ENCODE measurements at places on chromosomes 7 and 10.

GRCh38 chr10:102059987-102060386, 4.0 kb upstream of the ARMH3 start:
- DNase-seq = no peak

DNA sequence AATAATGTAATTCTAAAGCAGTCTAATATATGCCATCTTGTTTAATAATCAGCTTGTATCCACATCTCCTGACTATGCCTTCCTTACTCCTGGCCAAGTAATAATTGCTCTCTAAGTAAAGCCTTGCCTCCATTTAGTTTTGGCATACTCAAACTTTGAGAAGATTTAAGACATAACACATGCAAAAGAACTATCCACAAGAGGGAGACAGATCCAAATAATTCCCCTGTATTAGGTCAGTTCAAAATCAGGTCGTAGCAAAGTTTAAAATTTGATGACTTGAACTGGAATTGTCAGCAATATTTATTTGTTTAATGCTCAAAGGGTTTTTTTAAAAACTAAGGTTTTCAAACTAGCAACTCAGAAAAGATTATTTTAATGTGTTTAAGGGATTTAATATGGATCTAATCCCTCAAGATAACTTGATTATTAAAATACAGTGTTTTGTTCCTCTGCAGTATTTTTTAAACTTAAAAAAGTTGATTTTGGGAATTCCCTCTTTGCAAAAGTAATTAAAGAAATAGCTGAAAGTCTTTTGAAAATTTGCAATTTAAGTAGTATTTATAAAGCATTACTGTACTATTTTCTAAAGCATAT, 95.3 kb downstream of the HDAC9 start:
- peak; percentile 11 for DNase-seq

DNA sequence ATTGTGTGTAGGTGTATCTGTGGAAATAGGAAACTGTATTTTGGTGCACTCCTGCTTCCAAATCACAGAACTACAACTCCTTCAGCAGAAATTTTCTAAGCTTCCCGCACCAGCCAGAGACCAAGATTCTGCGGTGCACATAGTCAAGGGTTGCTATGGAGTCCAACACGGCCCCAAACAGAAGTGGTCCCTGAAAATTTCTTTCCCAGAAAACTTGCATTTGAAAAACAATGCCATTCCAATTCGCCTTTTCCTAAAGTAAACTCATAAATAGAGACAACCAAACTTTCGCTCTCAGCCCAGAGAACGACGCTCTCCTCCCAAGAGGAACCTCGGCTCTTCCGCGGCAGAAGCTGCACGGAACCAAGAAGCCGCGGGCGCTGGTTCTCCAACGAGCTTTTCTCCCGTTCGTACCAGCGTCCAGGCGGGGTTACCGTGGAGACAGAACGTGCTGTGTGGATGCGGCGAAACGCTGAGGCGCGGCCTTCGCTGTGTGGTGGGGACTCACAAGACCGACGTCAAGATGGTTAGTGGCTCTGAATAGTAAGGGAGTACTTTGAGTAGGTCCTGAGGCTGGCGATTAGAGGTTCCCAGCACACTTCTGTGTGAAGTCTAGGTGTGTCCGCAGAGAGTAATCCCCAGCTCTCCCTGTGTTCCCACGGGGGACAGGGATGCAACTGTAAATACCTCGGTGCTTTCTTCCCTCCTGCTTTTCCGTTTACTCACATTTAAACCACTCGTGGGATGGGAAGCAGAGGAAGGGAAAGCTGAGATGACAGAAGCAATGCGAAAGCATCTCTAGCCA, 24.0 kb upstream of the ZC3HAV1 start:
- peak; percentile 94 for DNase-seq

GRCh38 chr10:114767986-114768821, 53.4 kb upstream of the FHIP2A start:
- DNase-seq = no peak

DNA sequence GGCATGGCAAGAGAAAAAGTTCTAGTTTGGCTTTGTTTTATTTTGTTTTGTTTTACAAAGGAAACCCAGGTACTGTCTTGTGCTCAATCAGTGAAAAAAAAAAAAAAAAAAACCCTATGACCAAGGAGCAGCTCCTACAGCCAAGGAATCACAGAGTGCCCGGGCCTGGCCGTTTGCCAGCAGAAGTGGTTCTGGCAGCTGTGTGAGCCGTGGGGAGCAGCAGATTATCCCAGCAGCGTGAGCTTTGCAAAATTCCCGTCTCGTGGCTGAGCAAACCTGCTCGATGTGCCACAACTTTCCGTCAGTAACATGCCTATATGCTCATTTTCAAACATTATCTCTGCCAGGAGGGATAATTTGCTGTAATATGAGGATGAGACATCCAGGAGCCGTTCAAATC, 293.7 kb downstream of the POU6F2 start:
- no peak for DNase-seq

DNA sequence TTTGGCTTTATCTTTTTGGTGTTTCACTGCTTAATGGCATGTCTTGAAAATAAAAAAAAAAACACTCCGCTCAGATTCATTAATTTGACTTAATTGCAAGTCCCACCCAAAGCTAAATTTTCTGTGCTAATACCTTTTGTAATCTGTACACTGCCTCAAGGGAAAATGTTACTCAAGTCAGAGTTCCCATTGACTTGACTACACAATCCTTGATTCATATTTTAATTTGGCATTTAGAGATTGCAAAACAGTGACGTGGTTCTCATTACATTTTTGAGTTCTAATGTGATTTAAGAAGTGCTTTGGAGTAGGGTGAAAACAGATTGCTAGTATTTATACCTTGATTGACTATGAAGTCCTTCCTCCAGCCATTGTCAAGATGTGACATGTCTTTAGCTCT, 21.3 kb upstream of the LIPM start:
- no peak for DNase-seq

GRCh38 chr10:51744235-51745000, 45.0 kb upstream of the CSTF2T start:
- no peak for DNase-seq

DNA sequence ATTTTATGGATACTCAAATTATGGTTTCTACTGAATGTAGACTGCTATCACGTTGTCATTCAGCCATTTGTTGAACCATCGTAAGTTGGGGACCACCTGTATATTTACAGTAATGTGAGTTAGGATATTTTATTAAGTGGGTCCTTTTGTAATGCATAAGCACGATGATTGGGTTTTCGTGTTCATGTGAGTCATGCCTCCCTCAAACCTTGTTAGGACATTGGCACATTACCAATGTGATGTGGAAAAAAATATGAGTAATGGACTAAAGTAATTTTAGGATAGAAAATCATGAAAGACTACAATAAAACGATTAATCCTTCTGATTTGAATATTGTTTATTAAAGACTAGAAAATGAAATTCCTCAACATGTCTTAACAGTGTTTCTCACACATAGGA, 8.7 kb downstream of the SMC3 start:
- DNase-seq = no peak

- DNase-seq = no peak
Observed at GRCh38 chr7:63113713-63114285, 884.9 kb upstream of the ZNF722 start.

- DNase-seq = no peak
Observed at GRCh38 chr10:63375458-63375857, 90.3 kb downstream of the JMJD1C start.

- DNase-seq = no peak
Observed at GRCh38 chr10:56351909-56352630, 9.0 kb downstream of the ZWINT start.

DNA sequence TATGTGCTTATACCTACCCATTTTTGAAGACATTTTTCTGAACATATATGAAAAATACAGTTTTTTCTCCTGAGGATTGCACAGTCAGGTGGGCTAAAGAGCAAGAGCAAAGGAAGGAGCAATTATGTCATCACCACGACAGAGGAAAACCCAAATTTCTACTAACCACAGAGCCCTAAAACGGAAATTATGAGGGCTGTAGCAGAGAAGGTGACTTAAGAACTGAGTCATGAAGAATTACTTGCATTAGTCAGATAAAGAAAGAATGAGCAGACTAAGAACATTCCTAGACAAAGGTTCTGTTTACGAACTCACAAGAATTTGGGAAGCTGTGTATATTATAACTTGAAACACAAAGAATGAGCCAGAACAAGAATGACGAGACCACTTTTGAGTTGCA, 974.4 kb downstream of the NXPH1 start:
- DNase-seq = no peak

GRCh38 chr10:34380856-34381255, 434.2 kb downstream of the PARD3 start:
- no peak for DNase-seq

- DNase-seq = no peak
Observed at GRCh38 chr7:110205899-110206298, 885.0 kb upstream of the LRRN3 start.

GRCh38 chr10:87585565-87586514, 73.8 kb upstream of the PAPSS2 start:
- DNase-seq = peak; percentile 15

Measured in erythroblast (primary cell).